ENCODE measurements at places on chromosomes 13 and 19. TPM values are rescaled to one million over a fixed set of nuclear protein-coding genes. Genes with fewer than 3 reads are reported as not detected.

Gene ZNF20
- total RNA-seq: 3.9 TPM

Gene SIRT6
- total RNA-seq: 35.0 TPM

Gene SOX1
- not detected for total RNA-seq

Gene SIX5
- total RNA-seq: 1.0 TPM

Gene LGALS4
- total RNA-seq: 2.2 TPM

Gene CELF5
- total RNA-seq: 0.43 TPM

Gene PPFIA3
- 4.7 TPM for total RNA-seq

Gene TRAPPC5
- 87.8 TPM for total RNA-seq

Gene COMP
- total RNA-seq: not detected

Gene IZUMO4
- 20.1 TPM for total RNA-seq

Gene VAV1
- 114 TPM for total RNA-seq

Gene PHLDB3
- 22.0 TPM for total RNA-seq

Gene KLK6
- total RNA-seq: not detected

Gene MEF2B
- 2.7 TPM for total RNA-seq

Gene CRX
- total RNA-seq: not detected

Gene CEACAM16
- total RNA-seq: not detected

Gene AKAP11
- 25.0 TPM for total RNA-seq

Gene SIGLEC9
- total RNA-seq: 1.2 TPM
